ENCODE measurements at places on chromosomes 6 and 20.
A peak's percentile ranks its signal among the peaks of the same experiment; 100 is the strongest.

GRCh38 chr20:19269737-19270340, 57.4 kb downstream of the SLC24A3 start:
- DNase-seq = no peak

GRCh38 chr6:143741480-143741879, 63.7 kb downstream of the PHACTR2 start:
- DNase-seq = no peak

- no peak for DNase-seq
Measured at GRCh38 chr6:119076576-119077390, 1.7 kb downstream of the FAM184A start.

GRCh38 chr20:62642666-62643520, 590 bp downstream of the SLCO4A1 start:
- DNase-seq = peak; percentile 64

DNA sequence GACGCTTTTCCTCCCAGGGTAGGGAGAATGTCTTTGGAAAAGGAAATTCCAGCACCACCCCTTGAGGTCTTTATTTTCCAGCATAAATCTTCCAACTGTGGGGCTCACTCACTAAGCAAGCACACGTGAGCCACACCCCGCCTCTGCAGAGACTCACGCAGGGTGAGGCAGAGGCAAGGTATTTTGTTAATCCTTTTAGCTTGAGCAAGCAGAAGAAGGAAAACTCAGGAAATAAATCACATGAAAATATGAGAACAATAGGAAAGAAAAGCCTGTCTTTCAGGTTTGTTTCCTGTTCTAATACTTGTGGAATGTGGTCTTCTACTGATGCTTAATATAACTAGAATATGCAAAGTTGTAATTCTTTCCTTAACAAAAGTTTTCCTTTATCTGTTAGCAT, 4.1 kb upstream of the PHACTR2 start:
- DNase-seq = no peak

DNA sequence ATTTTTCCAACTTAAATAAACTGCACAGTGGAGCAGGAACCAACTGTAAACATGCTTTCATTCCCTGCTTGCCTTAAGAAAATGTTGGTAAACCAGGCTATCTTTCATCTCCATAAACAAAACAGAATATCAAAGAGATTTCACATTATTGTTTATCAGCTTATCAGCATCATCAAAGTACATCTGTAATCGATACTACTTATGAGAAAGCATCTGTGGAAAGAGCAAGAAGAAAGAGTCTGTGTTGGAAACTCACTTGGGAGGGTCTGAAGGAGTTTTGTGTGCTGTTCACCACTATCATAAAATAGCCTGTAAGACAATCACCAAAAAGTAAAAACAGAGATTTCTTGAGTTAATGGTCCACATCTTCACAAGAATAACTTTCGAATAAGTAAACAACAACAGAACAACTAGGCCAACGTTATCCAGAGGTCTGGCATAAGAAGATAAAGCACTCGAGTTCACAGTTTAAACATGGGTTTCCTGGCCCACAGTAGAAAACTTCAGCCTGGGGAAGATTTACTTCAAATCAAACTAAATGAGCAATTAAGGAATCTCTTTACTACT, 47.9 kb downstream of the EPB41L2 start:
- DNase-seq = no peak

- DNase-seq = no peak
Measured at GRCh38 chr20:39210341-39211036, 248.3 kb downstream of the DHX35 start.

DNA sequence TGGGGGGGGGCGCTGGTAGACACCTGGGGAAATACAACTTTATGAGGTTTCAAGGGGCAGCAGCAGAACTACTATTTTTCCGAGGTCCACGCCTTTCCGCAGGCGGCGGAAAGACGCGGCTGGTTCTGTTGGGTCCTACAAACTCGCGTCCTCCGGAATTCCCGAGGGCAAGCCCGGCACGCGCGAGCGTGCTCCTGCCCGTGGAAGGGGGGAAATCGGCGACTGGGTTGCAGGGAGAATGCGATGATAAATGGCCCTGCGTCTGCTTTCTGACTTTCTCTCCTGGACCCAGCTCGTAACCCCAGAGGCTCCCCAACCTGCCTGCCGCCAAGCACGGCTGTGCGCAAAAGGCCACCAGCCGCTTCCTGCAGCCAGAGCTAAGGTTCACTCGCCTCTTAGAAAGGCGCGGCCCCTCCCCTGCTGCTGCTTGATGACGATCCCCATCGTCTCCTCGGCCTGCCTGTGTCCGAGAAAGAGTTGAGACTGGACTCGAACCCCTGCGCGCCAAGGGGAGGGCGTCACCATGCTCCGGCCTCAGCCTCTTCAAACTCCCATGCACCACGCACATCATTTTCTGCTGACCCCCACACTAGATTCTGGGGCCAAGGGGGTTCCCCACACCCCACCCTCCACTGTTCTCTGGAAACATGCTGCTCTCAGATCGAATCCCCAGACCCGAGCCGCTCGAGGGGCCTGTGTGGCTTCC, 6.7 kb downstream of the FOXA2 start:
- DNase-seq = no peak

DNA sequence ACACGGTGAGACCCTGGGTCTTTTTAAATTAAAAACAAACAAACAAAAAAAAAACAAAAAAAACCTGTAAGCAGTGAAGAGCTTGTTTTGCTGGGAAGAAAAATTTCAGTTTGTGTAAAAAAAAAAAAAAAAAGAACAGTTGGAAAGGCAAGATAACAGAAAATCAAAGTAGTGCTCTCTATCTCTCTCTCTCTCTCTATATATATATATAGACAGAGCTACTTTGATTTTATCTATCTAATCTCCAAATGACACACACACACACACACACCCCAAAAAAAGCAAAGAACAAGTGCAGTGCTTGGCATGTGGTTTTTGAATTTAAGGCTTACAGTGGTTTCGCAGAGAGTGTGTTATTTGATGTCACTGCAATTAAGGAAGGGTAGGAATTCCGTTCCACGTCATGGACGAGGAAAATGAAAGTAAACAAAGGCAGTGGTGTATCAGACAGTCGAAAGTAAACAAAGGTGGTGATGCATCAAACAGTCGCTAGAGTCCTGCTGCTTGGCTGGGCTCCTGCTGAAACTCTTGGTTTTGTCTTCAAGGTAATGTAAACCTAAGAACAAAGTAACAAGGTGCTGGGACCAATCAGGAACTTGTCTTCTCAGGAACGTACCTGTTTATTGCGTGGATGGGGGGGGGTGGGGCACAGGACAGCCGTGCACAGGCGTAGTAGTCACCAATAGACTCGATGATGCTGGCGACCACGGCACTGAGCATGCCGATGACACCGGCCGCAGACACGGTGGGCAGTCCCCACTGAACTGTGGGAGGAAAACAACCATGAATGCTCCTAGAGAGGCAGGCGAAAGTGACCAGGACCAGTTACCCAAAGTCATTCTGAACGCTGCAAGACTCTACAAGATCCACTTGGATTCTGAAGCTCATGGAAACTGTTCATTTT, 131.8 kb downstream of the SLC23A2 start:
- DNase-seq = peak; percentile 26

DNA sequence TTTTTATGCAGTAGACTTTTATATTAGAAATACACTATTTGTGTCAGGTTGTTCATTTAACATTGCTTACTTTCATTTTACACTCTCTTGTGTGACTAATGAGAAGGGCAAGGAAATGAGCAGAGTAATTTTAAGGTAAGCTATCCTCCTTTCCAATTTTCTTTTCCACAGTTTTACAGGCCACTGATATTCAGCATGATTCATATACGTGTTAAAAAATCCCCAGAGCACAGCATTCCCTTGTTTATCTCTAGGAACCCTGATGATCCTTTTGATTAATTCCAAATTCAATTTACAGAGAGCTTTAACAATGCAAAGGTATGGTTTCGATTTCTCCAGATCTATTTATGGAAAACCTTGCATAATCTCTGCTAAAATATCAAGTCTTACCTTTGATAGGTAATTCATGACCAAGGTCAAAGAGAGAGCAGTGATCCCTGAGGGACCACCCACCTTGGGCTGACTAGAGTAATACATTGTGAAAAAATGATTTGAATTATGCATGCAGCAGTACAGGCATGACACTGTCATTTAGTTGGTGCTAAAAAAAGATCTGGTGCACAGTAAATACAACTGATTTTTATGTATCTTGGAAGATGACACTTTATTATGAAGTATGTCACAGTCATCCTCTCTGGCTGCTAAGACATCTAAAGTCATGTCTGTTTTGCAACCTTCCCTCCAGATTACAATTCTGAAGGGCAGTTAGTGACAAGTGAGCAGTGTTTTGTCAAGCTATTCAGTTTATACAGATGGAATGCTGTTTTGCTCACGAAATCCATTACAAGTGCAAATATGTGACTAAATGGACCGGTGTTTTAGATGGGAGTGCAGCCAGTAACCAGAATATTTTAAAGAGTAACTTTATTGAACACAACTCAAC, 736.6 kb downstream of the EPHA7 start:
- DNase-seq = no peak

DNA sequence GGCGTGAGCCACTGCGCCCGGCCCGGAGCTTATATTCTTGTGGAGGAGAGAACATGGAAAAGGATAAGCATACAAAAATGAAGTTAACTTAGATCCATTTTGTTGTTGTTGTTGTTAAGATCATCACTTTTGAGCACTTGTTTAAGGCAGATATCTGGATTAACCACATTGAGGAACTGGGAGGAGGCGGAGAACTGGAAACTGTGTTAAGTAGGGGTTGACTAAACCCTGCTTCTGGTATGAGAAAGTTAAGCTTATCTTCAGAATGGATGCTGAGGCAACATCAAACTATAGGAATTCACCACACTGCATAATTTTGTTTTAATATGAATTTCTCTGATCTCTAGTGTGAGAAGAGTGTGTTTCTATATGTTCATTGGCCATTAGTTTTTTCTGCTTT, 57.6 kb downstream of the GCNT2 start:
- DNase-seq = no peak

DNA sequence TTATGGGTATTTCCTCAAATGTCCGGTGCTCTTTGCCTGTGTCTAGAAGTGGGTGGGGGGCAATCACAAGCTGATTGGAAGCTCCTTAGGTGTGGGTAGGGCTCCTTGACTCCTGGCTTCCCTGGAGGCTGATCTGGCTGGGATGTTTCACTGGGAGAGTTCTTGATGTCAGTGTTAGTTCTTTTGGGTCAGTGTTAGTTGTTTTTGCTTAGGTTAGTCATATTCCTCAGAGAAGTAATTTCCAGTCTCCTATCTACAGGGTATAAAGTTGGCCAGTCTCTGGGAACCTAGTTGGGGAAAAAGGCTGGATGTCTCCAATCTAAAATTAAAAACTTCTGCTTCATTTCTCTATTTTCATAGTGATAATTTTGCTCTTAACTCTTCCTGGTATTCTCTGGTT, 23.6 kb downstream of the CDC5L start:
- no peak for DNase-seq

Data from activated CD4-positive, alpha-beta memory T cell treated with anti-CD3 and anti-CD28 coated beads, Interleukin-2, amount 10 ng/mL, durations not matched to agents 7 days and 5 days (primary cell).